Pancreas (tissue), 10 donors: ENCODE measurements at places on chromosomes 3 and 15. TPM values are rescaled to one million over a fixed set of nuclear protein-coding genes. Genes with fewer than 3 reads are reported as not detected.

Gene FGD5
- 2.2 TPM for total RNA-seq

DNA sequence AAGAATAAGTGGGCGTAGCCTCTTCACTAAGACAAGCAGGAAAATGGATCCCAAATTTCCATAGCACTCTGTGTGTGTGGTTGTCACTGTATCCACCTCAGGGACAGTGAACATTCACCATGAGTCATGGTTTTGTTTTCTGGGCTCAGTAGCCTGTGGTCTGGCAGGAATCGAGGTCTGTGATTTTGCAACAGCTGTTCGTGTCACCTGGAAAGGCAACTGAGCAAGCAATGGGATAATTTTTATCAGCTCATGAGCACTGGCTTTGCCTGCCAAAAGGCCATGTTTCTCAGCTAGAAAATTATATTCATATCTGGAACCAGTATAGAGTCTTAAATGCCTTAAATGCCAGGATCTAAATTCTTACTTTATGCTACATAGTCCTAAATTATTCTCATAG, 60.9 kb downstream of the STRIT1 start:
- no peaks in the 10 kb centered on the region for H3K4me1 ChIP-seq
- no peaks in the 10 kb centered on the region for H3K27me3 ChIP-seq
- H3K27ac ChIP-seq, result no peak overlapping the region
- H3K4me3 ChIP-seq, result no peak overlapping the region
- H3K36me3 ChIP-seq, result no peaks in the 10 kb centered on the region

DNA sequence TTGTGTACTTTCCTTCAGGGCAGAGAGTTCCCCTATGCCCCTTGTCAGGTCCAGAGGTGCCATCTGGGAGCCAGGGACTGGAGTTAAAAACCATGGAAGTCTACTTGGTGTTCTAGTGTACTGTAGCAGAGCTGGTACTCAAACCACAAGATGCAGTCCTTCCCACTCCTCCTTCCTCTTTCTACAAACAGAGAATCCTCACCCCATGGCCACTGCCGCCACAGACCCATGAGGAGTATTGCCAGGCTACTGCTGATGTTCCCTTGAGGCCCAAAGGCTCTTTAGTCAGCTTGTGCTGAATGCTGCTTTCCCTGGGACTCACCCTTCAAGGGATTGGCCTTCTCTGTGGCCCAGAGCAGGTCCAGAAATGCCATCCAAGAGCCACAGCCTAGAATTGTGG, 229.2 kb upstream of the ZPLD1 start:
- no peak for DNase-seq
- peaks cover 4% of the 10 kb centered on the region for H3K4me1 ChIP-seq
- no peaks in the 10 kb centered on the region for H3K36me3 ChIP-seq
- no peaks in the 10 kb centered on the region for H3K27me3 ChIP-seq
- no peak overlapping the region for H3K27ac ChIP-seq
- H3K4me3 ChIP-seq, result no peak overlapping the region

- H3K4me3 ChIP-seq, result no peak overlapping the region
- no peaks in the 10 kb centered on the region for H3K36me3 ChIP-seq
- no peak overlapping the region for H3K27ac ChIP-seq
- H3K4me1 ChIP-seq, result no peaks in the 10 kb centered on the region
These were observed 8.6 kb upstream of the TIPIN start for GRCh38 chr15:66364944-66365528.

Gene ITGA11
- 0.24 TPM for total RNA-seq

Gene ZMYND10
- 1.3 TPM for total RNA-seq

GRCh38 chr3:77354958-77355357, 315.1 kb downstream of the ROBO2 start:
- no peak overlapping the region for H3K27ac ChIP-seq
- H3K4me1 ChIP-seq, result no peaks in the 10 kb centered on the region
- no peak for DNase-seq
- H3K27me3 ChIP-seq, result no peaks in the 10 kb centered on the region
